ENCODE measurements at places on chromosomes 7 and 10. TPM values are rescaled to one million over a fixed set of nuclear protein-coding genes. Genes with fewer than 3 reads are reported as not detected.

DNA sequence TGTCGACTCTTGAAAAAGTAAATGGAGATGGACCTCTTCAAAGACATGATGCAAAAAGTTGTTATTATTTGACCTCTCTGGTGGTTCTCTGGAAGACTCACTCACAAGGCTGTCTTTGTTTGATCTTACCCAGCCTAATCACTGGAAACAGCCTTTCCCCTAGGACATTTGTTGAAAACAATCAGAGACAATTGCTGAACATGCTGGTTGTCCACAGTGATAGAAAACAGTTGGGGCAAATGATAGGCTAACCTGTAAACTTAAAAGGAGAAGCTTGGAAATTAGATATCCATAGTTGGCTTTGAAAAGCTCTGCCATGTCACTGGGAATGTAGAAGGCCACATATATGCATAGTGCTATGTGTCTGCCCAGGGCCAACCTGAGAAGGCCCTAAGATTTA, 22.9 kb upstream of the TES start:
- no peak overlapping the region for H3K4me3 ChIP-seq
- no peak overlapping the region for H3K27ac ChIP-seq
- DNase-seq = no peak
- no peaks in the 10 kb centered on the region for H3K4me1 ChIP-seq

EIF5AL1 gene
- 0.12 TPM for total RNA-seq

GRCh38 chr7:30596014-30596641, 1.4 kb downstream of the GARS1 start:
- H3K36me3 ChIP-seq = peaks cover 14% of the 10 kb centered on the region
- no peak for DNase-seq
- H3K27me3 ChIP-seq = no peaks in the 10 kb centered on the region
- peak overlapping the region; percentile 98 for H3K27ac ChIP-seq
- H3K4me3 ChIP-seq = peak overlapping the region; percentile 99

GRCh38 chr7:115864082-115864481, 166.5 kb downstream of the TFEC start:
- no peak overlapping the region for H3K4me3 ChIP-seq
- no peaks in the 10 kb centered on the region for H3K27me3 ChIP-seq

GRCh38 chr10:46319389-46319788, 32.6 kb downstream of the ANTXRL start:
- peaks cover 13% of the 10 kb centered on the region for H3K4me1 ChIP-seq
- no peak overlapping the region for H3K27ac ChIP-seq
- DNase-seq = no peak
- H3K27me3 ChIP-seq = peaks cover 3% of the 10 kb centered on the region
- no peak overlapping the region for H3K4me3 ChIP-seq

DNA sequence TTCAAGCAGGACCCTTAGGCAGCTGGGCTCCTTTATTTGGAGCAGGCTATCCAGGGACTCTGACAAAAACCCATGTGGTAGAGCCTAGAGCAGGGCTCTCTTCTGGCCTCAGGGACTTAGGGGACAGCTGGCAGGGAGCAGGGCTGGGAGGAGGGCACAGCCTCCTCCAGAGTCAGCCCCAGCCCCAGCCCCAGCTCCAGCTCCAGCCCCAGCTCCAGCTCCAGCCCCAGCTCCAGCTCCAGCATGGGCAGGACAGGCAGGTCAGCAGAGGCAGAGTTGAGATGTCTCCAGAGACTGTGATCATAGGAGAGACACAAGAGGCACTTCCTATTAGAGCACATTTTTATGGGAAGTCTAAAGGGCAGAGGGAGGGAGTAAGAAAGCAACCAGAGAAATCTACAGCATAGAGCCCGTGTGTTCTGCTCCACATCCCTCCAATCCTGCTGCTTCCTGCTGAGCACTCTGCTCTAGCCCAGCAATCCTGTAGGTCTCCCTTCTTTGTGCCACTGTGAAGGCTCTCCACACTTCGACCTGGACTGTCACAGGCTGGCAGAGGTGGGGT, 13.3 kb upstream of the C10orf53 start:
- no peak for DNase-seq
- H3K4me1 ChIP-seq = no peaks in the 10 kb centered on the region
- H3K36me3 ChIP-seq = no peaks in the 10 kb centered on the region
- H3K27me3 ChIP-seq = peaks cover 51% of the 10 kb centered on the region
- peak overlapping the region; percentile 63 for H3K27ac ChIP-seq

- DNase-seq = no peak
- peak overlapping the region; percentile 14 for H3K27ac ChIP-seq
- H3K4me1 ChIP-seq = peaks cover 26% of the 10 kb centered on the region
- H3K4me3 ChIP-seq = no peak overlapping the region
Observed at GRCh38 chr7:12802070-12802469, 114.6 kb downstream of the ARL4A start.

DNA sequence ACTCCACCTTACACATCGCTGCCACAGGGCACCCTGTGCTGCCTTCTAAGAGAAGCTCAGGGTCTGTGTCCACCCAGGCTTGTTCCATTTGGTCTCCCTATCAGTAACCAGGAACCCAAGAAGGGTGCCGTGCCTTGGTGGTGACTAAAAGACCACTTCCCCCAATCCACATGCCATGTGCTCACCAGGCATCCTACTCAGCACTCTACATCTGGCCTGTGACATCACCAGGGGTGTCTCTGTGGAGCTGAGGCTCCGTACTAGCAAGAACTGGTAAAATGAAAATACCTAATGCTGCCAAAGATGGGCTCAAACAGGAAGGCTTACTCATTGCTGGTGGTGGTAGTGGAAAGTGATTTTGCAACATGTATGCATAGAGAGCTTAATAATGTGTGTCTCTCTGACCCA, 19.0 kb upstream of the C10orf71 start:
- no peak overlapping the region for H3K27ac ChIP-seq
- H3K4me1 ChIP-seq = no peaks in the 10 kb centered on the region
- no peak for DNase-seq
- H3K27me3 ChIP-seq = peaks cover 12% of the 10 kb centered on the region
- no peak overlapping the region for H3K4me3 ChIP-seq

VAX1 gene
- not detected for total RNA-seq

ERVW-1 gene
- total RNA-seq = not detected

DNA sequence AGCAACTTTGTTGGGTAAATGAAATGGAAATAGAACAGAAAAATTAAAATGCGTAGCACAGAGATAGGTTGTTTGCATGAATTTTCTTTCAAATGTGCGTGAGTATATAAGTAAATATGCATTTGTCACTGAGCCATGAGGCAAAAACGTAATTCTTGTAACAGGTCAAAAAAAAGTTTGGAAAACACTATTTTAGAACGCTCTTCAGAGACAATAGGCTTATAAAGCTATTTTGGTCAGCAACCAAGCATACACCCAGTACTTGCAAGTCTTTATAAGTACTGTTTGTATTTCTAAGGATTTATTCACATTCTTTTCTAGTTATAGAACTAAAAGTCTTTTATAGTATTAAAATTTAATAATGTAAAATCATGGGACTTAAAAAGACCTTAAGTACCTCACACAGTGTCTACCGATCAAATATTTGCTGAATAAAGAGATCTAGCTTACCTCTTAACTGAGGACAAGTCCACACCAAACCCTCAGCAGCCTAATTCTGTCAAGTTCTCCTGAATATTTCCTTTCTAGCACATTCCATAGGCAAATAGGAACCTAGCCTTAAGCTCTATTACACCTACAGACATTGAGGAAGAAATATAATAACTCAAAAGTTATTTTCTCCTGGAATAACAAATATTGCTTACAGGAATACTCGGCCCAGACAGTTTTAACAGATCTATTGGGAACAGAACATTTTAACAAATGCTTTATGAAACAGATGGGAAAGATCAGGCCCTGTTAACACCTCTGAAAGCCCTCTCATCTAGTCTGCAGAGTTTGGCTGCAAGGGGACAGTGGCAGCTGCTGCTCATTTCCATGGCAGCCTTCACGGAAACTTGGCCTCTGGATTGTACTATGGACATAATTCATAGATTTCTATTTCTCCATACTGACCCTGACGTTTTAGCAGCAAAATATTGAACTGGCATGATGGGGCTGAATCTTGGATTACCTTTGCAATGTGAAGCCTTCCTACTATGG, 8.8 kb downstream of the CRPPA start:
- H3K27me3 ChIP-seq = no peaks in the 10 kb centered on the region
- H3K36me3 ChIP-seq = no peaks in the 10 kb centered on the region
- no peak overlapping the region for H3K4me3 ChIP-seq

DNA sequence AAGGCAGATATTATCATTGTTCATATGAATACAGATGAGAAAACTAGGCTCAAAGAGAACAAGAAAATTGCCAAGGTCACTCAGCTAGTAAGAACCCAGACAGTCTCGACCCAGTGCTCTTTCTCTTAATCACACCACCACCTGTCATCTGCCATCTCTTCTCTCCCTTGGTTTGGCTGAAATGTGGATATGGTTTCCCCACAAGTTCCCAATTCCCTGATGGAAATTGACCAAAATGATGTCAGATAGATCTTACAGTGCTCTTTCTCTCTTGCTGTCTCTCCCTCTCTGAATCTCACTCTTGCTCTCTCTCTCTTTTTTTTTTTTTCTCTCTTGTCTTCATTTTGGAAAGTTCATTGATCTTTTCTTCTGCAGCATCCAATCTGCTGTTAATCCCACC, 9.1 kb downstream of the C10orf90 start:
- no peak overlapping the region for H3K27ac ChIP-seq
- no peak for DNase-seq
- no peaks in the 10 kb centered on the region for H3K4me1 ChIP-seq
- no peaks in the 10 kb centered on the region for H3K36me3 ChIP-seq

DNA sequence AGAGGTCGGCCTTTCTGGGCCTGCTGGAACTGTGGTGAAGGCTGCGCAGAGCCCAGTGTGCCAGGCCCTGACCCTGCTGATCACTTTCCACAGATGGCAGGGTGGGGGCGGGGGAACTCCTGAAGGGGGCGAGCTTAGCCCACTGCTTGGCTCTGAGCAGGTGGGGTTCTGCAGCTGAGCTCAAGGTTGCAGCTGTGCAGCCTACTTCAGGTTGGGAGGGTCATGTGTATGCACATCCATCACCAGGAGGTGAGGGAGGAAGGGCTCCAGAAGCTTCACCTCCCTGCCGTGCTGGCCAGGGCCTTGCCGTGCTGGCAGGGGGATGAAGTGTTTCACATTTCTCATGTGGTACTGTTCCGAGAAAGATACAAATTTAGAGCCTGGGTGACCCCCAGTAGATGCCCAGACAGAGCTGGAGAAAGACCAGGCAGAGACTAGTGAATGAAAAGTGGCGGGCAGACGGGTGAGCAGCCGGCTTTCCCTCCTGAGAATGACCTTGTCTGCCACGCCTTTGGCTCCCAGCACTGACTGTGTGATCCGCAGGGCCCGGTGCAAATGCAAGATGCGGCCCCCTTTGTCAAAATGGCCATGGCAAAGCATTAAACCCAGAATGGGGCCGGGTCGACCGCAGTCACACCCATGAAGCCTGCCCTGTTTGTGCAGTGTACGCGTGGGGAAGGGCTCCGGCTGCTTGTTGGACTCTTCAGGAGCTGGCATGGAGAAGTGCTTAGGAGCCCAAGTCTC, 25.2 kb downstream of the FAM241B start:
- H3K4me1 ChIP-seq = peaks cover 3% of the 10 kb centered on the region
- H3K27me3 ChIP-seq = peaks cover 39% of the 10 kb centered on the region
- peak overlapping the region; percentile 80 for H3K27ac ChIP-seq
- DNase-seq = no peak
- no peaks in the 10 kb centered on the region for H3K36me3 ChIP-seq

DNA sequence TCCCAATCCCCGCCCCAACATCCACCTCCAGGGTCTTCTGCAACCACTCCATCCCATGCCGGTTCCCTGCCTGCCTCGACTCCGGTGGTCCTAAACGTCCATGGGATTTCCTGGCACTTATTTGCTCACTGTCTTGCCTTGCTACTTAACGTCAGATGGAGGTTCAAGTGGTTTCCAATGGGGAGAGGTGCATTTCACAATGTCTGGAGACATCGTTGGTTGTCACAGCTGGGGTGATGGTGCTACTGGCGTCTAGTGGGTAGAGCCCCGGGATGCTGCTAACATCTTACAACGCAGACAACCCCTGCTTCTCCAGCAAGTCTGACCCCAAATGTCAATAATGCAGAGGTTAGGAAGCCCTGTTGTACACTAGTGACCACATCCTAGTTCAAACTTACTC, 82.9 kb upstream of the ANLN start:
- DNase-seq = no peak
- no peak overlapping the region for H3K27ac ChIP-seq
- no peaks in the 10 kb centered on the region for H3K27me3 ChIP-seq
- no peak overlapping the region for H3K4me3 ChIP-seq
- H3K4me1 ChIP-seq = peaks cover 3% of the 10 kb centered on the region
- peaks cover 1% of the 10 kb centered on the region for H3K36me3 ChIP-seq

All from progenitor cell of endocrine pancreas (in vitro differentiated cells).